Activated B cell treated with CpG ODN at 0.5 μM for 24 hours (primary cell): ENCODE measurements at places on chromosomes 5 and 9.
A peak's percentile ranks its signal among the peaks of the same experiment; 100 is the strongest.

DNA sequence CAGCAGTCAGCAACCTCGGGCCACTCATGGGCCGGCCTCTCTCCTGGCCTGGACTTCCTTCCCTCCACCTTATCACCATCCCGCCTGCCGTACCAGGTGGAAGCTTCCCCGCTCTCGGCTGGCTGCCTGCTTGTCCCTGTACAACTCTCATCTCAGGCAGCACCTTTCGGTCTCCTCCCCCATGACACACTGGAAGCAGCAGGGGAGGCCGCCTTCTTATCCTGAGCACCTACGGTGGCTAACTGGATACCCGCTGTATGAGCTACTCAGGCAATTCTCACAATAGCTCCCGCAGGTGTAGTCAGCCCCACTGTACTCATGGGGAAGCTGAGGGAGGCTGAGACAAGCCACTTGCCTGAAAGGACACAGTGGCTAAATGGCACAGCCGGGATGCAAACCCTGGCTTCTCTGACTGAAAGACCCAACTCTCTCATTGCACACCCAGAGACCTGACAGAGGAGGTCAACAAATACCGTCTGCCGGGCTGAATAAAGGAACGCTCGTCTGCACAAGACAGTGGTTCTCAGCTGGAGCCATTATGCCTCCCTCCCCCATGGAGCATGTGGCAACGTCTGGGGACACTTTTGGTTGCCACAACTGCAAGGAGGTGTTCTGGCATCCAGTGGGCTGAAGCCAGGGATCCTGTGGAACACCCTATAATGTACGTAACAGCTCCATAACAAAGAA lies 9.6 kb downstream of the STK10 start:
- DNase-seq, result no peak

DNA sequence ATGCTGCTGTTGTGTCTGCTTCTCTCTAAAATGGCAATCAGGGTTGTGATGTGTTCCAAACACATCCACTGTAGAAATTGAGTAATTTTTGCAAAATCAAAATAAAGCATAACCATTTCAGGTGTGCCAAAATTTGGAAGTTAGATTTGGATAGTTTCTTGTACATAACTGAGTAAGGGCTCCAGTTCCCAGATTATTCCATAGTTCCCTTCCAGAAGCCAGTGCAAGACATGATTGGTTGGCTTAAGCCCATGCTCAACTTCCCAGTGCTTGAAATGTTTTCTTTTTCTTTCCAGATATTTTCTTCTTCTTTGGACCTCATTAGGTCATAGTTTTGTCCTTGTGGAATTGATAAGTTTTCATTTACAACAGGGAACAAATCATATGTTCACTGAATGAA lies 64.2 kb downstream of the SNCAIP start:
- DNase-seq, result no peak

GRCh38 chr5:146179696-146180095 lies 2.8 kb downstream of the LARS1 start:
- no peak for DNase-seq

GRCh38 chr9:27339661-27340284 lies 42.8 kb upstream of the EQTN start:
- DNase-seq, result no peak

GRCh38 chr9:136611119-136611518 lies 51.6 kb upstream of the EGFL7 start:
- no peak for DNase-seq

- no peak for DNase-seq
Observed at GRCh38 chr9:87178302-87178701, 231.0 kb upstream of the GAS1 start.

GRCh38 chr9:69555802-69556201 lies 116.4 kb downstream of the APBA1 start:
- no peak for DNase-seq

DNA sequence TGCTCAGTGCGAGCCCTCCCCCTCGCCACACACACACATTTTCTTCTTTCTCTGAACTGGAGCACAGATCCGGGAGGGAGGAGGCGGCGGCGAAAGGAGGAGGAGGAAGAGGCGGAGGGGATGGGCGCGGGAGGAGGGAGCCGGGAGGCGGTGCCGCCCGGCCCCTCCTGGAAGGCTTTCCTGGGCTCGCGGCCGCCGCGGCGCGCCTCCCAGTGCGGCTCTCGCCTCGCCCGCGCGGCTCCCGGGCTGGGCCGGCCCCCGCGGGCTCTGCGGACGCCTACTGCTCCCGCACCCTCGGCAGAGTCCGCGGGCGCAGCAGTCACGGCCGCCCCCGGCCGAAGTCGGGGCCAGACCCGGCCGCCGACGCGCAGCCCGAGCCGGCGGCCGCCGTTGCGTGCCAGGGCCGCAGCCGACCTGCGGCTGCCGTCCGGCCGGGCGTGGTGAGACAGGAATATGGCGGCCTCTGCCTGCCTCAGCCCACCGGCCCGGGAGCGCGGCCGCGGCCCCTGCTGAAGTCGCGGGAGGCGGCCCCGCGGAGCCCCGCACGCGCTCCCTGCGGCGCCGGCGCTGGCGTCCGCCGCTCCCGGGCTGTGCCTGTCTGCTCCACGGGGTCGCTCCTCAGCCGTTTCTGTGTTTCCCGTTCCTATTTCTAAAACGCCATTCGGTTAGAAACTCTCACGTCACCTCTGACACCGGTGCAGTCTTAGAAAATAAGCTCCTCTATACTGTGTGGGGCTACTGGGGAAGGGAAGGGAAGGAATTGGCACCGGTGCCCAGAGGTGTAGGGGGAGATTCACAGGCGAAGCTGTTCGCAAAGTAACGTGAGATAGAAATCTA lies 500 bp upstream of the GNAQ start:
- DNase-seq, result peak; percentile 21

- DNase-seq, result no peak
Observed at GRCh38 chr5:96997265-96997859, 61.5 kb downstream of the LNPEP start.

DNA sequence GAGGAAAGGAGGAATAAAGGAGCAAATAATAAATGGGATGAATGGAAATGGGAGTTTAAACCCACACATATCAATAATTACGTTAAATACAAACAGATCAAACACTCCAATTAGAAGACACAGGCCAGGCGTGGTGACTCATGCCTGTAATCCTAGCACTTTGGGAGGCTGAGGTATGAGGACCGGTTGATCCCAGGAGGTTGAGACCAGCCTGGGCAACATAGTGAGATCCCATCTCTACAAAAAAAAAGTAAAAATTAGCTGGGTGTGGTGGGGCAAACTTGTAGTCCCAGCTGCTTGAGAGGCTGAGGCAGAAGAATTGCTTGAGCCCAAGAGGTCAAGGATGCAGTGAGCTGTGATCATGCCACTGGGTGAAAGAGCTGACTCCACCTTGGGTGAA lies 3.7 kb downstream of the BAAT start:
- no peak for DNase-seq

- no peak for DNase-seq
Observed at GRCh38 chr5:88941581-88941980, 58.6 kb upstream of the MEF2C start.

GRCh38 chr5:179222246-179223017 lies 122.8 kb downstream of the ADAMTS2 start:
- no peak for DNase-seq

DNA sequence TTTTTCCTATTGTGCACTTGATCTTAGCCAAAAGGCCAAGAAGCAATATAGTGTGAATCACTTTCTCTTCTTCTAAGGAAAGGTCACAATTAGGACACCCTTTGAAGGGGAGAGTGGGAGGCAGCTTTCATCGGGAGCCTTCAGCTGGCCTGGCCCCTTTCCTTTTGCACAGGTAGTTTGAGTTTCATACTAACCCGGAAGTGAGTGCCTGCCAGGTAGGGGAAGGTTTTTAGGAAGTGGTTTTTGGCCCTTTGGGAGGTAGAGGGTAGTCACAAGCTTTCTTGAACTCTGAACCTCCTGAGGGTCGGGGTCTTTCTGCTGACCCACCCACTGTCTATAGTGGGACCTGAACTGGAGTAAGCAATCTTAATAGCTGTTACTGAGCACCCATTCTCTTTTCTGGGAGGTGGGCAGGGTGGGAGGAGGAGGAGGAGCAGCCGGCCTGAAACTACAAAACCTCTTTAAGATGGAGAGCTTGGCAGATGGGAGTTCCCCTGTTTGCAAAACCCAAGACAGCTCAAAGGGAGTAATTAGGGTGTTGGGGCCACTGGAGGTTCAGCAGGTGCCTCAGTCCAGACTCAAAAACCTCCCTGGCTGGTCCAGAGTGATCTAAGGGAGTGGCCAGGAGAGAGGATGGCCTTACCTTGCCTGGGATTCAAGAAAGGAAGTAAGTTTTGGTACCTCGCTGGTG lies 6.0 kb downstream of the LARP1 start:
- DNase-seq, result no peak

- no peak for DNase-seq
Observed at GRCh38 chr9:16461137-16461840, 409.2 kb downstream of the BNC2 start.
